H4 (cell line): ENCODE measurements at places on chromosomes 4 and X. TPM values are rescaled to one million over a fixed set of nuclear protein-coding genes. Genes with fewer than 3 reads are reported as not detected.

ERVMER34-1 gene
- total RNA-seq: not detected in 2 replicates

VCX3B gene
- total RNA-seq: 296 and 316 TPM in 2 replicates

MMRN1 gene
- total RNA-seq: not detected in 2 replicates

P2RY8 gene
- 0.25 TPM in 1 of 2 replicates, not detected in the other for total RNA-seq

SNX25 gene
- total RNA-seq: 8.3 and 8.8 TPM in 2 replicates

GRCh38 chr4:184664445-184665210 is 15.1 kb downstream of the PRIMPOL start:
- DNase-seq: no peak

GRCh38 chrX:150536455-150537116 is 31.8 kb upstream of the MTM1 start:
- no peak for DNase-seq

- DNase-seq: peak; percentile 33
Observed at GRCh38 chrX:137565921-137566745, at the start of gene ZIC3. Gene ZIC3 (plus strand): TSS chrX:137566127. CDS start chrX:137566692, 565 bp downstream.

GRCh38 chr4:147629783-147630730 is 12.9 kb downstream of the TMEM184C start:
- no peak for DNase-seq

GRCh38 chr4:148089624-148090023 is 352.6 kb downstream of the NR3C2 start:
- DNase-seq: no peak

GRCh38 chr4:173752610-173753230 is 222.7 kb upstream of the HAND2 start:
- DNase-seq: peak; percentile 31

- peak; percentile 84 for DNase-seq
Observed at GRCh38 chrX:112841114-112841819, 636 bp upstream of the AMOT start.

DNA sequence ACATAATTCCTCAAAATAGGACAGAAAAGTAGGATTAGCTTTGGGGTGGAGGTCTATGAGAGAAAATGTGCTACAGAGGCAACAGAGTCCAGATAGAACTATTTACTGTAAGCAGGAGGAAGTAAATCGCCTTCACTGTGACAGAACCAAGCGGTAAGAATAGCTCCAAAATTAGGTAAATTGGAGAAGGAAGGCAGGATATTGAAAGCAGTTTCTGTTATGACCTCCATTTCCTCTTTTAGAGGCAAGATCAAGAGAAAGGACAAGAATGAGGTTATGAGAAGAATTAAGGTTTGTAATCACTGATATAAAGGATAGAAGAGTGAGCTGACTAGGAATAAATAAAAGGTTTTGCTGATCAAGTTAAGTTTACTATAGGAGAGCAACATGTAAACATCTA is 44.1 kb upstream of the NEUROG2 start:
- DNase-seq: no peak

- DNase-seq: no peak
Observed at GRCh38 chrX:108199041-108199440, 107.5 kb downstream of the ATG4A start.

DNA sequence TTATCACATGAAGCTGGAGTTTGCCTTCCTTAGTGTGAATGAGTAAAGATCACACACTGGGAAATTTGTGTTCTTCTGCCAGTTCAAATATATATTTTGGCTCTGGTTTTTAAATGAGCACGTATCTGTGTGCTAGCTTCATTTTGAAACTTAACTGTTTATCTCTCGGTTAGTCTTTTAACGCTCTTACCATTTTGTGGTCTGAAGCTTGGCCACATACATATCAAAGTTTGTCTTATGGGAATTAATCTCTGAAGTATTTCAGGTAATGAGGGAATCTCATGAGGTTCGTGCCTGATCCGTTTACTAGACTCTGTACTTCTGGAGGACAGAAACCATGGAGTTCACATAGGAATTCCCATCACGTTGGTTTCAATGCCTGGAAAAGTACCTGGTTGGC is 13.8 kb downstream of the ATP10D start:
- no peak for DNase-seq

GRCh38 chr4:118888666-118889311 is at the start of gene SYNPO2:
Gene SYNPO2 (plus strand): TSS chr4:118888854. CDS start chr4:118889037, 183 bp downstream.
- DNase-seq: peak; percentile 77

GRCh38 chr4:62131049-62131448 is 930.9 kb downstream of the ADGRL3 start:
- DNase-seq: no peak

- no peak for DNase-seq
Observed at GRCh38 chr4:48342606-48342880, 1.2 kb downstream of the SLAIN2 start.

DNA sequence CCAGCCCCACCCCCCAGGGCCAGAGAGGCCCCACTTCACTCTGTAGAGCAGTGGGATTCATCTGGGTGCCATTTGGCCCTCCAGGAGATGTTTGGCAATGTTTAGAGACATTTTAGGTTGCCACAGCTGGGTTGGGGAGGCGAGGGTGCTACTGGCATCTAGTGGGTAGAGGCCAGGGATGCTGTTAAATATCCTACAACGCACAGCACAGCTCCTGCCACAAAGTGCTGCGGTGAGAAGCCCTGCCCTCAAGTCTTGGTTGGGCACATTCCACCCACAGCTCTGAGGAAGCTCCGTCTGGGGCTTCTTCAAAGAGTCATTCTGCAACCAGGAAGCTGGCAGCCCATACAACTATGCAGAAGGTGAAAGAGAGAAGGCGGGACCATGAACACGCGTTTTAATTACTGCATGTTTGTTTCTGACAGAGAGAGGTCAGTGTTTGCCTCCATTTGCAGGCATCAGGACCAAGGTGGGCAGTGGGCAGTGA is 48.1 kb upstream of the FAM9C start:
- DNase-seq: no peak

- DNase-seq: peak; percentile 3
Observed at GRCh38 chr4:64068096-64068495, 341.2 kb downstream of the TECRL start.
